Chondrocyte (in vitro differentiated cells): ENCODE measurements at places on chromosomes 2 and 18. TPM values are rescaled to one million over a fixed set of nuclear protein-coding genes. Genes with fewer than 3 reads are reported as not detected.

Gene SRD5A2
- total RNA-seq = not detected in 3 replicates

Gene LTBP1
- 302 to 398 TPM (median 392 TPM) in 3 replicates for total RNA-seq

DNA sequence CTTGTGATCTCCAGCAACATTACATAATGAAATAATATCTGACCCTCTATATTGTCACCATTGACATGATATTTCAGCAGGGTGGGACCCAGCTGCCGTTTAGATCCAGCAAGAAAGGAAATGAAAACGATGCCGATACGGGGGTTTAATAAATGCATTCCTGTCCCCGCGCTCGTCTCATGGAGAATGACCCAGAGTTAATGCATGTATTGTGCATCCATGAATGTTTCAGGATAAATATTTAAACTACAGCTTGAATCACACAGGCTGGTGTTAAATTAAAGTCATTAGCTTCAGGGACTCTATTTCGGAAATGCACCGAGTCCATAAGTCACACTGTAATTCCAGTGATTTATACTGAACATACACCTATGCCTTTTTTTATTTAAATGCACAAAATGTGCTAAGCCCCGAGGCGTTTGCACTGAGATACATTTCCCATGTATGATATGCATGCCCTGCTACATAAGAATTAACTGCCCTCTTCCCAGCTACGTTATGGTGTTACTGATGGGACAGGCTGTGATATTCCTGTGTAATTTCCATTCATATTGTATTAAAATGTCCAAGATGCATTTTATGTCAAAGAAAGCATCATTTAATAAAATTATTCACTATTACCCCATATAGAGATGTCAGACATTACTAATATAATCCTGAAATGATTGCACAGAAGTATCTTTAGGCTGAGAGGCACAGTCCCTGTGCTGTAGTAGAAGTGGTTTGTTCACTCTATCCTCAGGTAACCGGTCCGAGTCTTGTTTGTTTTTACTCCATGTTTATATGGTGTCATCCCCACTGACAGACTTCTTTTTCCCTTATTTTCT lies 109.3 kb upstream of the ZNF516 start:
- H3K4me3 ChIP-seq = no peak overlapping the region
- H3K27ac ChIP-seq = no peak overlapping the region
- DNase-seq = no peak

DNA sequence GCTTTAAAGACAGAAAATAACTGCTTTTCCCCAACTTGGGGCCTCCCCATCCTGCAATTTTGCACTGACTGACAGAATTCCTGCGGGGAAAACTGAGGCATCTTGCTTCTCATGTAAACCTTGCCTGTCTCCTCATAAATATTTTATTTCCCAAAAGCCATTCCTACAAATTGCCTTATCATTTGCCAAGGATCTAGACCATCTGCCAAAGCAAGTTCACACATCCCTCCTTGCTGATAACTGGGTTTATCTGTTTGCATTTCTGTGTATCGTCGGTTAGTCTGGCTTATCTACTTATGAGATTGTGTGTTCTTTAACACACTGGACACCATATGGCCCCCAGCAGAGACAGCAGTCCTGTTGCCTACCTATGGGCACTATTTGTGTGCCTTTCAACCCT lies 3.0 kb upstream of the CNGA3 start:
- H3K4me3 ChIP-seq = no peak overlapping the region
- no peak overlapping the region for H3K27ac ChIP-seq
- peaks cover under 1% of the 10 kb centered on the region for H3K36me3 ChIP-seq
- peaks cover 8% of the 10 kb centered on the region for H3K4me1 ChIP-seq
- no peak for DNase-seq

DNA sequence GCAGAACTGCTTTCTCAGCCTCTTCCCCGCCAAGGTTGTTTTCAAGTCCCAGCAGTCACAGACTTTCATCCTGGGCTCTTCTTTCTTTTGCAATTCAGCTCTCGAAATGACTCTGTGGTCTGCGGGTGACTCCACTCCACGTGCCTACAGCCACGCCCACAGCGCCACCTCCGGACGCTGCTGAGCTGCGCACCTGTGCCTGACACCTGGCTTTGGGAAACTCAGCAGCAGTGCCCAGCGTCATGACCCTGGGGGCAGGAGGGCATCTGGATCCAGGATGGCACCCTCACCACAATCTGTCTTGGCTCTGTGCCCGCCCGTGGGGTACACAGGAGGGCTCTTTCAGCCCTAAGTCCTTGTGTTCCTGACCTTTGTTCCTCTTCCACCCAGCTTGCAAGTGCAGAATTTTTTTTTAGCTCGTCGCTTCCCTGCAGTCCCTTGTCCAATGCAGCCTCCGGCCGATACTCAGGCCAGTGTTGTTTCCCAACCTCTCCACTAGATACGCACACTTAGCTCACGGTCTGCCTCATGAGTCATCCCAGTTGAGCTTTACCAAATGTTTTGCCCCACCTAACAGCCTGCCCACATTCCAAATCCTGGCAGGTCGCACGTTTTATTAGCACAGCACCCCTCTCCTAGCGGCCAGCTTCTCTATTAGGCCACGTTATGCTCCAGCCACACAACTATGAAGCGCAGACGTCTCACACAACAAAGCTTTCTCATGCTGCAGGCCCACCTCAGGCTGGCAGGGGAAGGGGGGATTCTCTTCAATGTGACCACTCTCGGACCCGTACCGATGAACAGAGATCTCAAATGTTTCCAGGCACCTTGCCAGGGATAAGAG lies 6.5 kb upstream of the CAPN10 start:
- no peaks in the 10 kb centered on the region for H3K27me3 ChIP-seq
- H3K4me3 ChIP-seq = no peak overlapping the region
- peak overlapping the region; percentile 95 for H3K27ac ChIP-seq
- H3K36me3 ChIP-seq = peaks cover 5% of the 10 kb centered on the region

DNA sequence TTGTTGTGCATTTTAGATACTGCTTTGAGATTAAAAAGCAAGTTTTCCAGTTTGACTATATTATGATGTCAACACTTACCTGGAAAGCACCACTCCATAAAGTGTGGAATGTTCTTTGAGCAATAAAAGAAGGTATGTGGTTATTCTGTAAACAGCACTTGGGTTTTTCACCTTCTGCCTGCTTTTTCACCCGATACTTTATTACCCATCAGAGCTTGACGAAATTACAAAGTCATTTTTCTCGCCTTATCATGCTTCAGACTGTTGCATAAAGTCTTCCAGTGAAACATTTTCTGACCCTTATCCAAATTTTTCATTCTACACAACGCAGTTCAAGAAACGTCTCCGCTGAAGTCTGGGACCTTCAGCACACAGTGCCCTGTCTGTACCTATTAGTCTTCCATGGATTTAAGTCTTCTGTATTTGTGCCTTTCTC lies 25.2 kb downstream of the CAB39 start:
- H3K36me3 ChIP-seq = no peaks in the 10 kb centered on the region
- H3K27me3 ChIP-seq = no peaks in the 10 kb centered on the region
- H3K27ac ChIP-seq = peak overlapping the region; percentile 38
- peaks cover 52% of the 10 kb centered on the region for H3K4me1 ChIP-seq

- H3K27ac ChIP-seq = peak overlapping the region; percentile 28
- no peaks in the 10 kb centered on the region for H3K27me3 ChIP-seq
- DNase-seq = no peak
- H3K36me3 ChIP-seq = peaks cover 6% of the 10 kb centered on the region
- H3K4me1 ChIP-seq = peaks cover 14% of the 10 kb centered on the region
Measured at GRCh38 chr18:51051105-51051712, 21.2 kb downstream of the SMAD4 start.
